ENCODE measurements at places on chromosomes 11 and 22. TPM values are rescaled to one million over a fixed set of nuclear protein-coding genes. Genes with fewer than 3 reads are reported as not detected.

DNA sequence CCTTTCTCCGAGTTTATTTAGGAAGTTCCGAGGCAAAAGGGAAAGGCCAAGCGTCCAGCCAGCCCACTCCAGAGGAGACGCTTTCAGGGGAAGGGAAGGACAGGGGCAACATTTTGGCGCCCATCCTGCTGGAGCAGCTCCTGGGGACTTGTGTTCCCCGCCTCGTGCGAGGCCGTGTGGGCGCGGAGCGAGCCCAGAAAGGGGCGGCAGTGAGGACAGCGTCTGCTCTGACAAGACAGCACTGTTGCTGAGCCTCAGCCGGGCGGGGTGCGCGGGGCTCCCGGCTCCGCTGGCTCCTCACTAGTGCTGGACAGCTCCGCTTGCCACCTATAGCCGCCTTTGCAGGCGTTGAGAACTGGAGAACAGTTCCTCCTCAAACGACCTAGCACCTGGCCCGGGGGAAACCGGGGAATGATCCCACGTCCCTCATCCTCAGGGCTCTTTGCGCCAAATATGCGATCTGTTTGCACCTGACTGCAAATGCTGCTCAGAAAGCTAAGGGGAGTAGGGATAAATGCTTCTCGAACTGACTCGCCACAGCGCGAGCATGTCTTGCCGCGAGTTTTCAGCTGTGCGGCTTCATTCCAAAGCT is 722 bp upstream of the GUCY1A2 start:
- DNase-seq = peak; percentile 68

DNA sequence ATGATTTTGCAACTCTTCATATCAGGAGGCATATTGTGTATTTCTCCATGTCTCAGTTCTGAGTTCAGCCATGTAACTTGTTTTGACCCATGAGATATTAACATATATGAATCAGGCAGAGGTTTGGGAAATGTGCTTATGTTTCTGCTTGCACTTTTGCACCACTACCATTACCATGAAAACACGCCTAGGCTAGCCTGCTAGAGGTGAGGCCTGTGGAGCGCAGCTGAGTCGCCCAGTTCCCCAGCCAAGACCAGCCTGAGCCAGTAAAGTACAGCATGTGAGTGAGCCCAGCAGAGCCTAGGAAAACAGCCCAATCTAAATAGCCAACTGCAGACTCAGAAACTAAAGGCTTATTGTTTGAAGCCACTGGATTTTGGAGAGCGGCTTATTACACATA is 18.4 kb upstream of the MYOD1 start:
- no peak for DNase-seq

DNA sequence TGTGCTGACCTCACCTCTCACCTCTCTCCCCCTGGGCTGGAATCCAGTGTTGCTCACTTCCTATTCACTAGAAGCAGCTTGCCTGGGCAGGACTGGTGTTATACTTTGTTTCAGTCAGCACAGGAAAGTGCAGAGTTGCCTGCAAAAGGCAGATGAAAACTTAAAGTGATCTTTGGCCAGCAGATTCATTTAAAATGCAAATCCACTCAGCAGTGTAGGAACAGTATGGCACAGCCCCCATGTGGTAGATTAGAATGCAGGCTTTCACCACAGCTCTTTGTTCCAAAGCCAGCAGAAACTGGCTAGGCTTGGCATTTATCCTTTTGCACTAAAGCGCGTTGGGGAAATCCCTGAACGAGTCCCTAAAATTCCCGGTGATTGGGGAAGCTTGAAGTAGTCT is 301.2 kb downstream of the OR4C45 start:
- no peak for DNase-seq

GRCh38 chr11:46380340-46381047 is 975 bp upstream of the MDK start:
- DNase-seq = no peak

FAT3 gene
- total RNA-seq = 0.44 TPM

FOLH1 gene
- total RNA-seq = 1.2 TPM

All from suprapubic skin (tissue), 4 donors.